ENCODE measurements at places on chromosomes 5 and 9. TPM values are rescaled to one million over a fixed set of nuclear protein-coding genes. Genes with fewer than 3 reads are reported as not detected.

DNA sequence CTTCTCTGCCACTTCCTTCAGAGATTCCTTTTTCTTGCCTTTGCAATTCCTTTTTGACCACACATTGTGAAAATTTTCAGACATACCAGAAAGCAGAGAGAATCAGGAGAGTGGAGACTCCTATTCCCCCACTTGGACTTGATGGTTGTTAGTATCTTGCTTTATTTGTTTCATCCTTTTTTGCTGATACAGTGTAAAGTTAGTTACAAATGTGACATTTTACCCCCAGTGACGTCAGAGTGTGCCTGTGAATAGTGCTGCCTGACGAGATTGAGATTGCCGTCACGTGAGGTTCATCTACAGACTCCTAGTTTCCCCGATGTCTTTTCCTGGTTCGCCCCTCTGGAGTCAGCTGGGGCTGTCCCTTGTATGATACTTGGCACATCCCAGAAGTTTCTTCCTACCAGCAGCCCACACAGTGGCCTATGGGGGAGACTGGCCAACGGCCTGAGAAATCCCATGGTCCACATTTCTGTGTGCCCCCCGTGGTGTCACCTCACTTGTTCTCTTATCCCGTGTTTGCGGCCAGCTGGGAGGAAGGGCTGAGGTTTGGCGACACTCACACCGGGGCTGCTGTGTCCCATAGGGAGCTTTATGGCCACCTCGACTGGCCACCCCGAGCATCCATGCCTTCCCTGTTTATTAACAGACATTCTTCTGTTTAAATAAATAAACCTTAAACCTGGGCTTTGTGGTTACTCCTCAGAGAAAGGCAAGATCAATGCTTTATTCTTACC, 48.2 kb upstream of the CACNA1B start:
- DNase-seq = no peak
- H3K27me3 ChIP-seq = no peaks in the 10 kb centered on the region
- H3K27ac ChIP-seq = no peak overlapping the region
- no peaks in the 10 kb centered on the region for H3K4me1 ChIP-seq
- H3K36me3 ChIP-seq = peaks cover 50% of the 10 kb centered on the region

- H3K4me1 ChIP-seq = peaks cover 11% of the 10 kb centered on the region
- H3K27ac ChIP-seq = no peak overlapping the region
- no peak for DNase-seq
- H3K36me3 ChIP-seq = no peaks in the 10 kb centered on the region
- H3K27me3 ChIP-seq = no peaks in the 10 kb centered on the region
These were observed 4.5 kb upstream of the OTULIN start for GRCh38 chr5:14659821-14660607.

The TMEM252 gene
- total RNA-seq = not detected

GRCh38 chr5:135423846-135424168, 23.3 kb downstream of the DCANP1 start:
- H3K27ac ChIP-seq = no peak overlapping the region
- peaks cover 5% of the 10 kb centered on the region for H3K4me1 ChIP-seq
- no peak overlapping the region for H3K4me3 ChIP-seq
- peaks cover 6% of the 10 kb centered on the region for H3K27me3 ChIP-seq
- H3K36me3 ChIP-seq = no peaks in the 10 kb centered on the region

GRCh38 chr5:177520916-177521513, 4.3 kb upstream of the DDX41 start:
- no peak overlapping the region for H3K27ac ChIP-seq
- peaks cover 20% of the 10 kb centered on the region for H3K36me3 ChIP-seq
- H3K4me3 ChIP-seq = no peak overlapping the region
- no peak for DNase-seq

DNA sequence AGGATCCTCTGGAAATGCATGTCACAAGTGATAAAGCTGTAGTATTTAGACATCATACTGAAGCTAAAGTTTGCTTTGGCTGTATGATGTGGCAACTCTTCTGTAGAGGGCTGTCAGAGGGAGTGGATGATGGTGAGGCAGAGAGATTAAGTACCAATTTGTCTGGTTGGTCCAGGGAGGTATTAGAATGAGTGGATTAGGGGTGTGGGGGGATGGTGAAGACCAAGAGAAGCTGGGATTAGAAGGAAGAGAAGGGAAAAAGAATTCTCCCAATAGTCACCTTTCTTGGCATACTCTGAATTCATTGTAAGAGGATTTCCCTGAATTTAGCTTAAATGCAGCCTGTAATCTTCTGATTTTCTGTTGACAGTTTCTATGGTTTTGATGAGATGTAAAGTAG, 3.6 kb downstream of the PCDHAC2 start:
- H3K36me3 ChIP-seq = no peaks in the 10 kb centered on the region
- H3K27ac ChIP-seq = no peak overlapping the region
- H3K4me3 ChIP-seq = no peak overlapping the region
- no peak for DNase-seq

GRCh38 chr9:109986521-109986991, 206.6 kb downstream of the PALM2AKAP2 start:
- no peaks in the 10 kb centered on the region for H3K36me3 ChIP-seq
- no peak for DNase-seq
- H3K27me3 ChIP-seq = no peaks in the 10 kb centered on the region
- no peak overlapping the region for H3K27ac ChIP-seq
- H3K4me1 ChIP-seq = no peaks in the 10 kb centered on the region
- H3K4me3 ChIP-seq = no peak overlapping the region

The ANKRD18A gene
- not detected for total RNA-seq

Measured in natural killer cell (primary cell).